ENCODE measurements at places on chromosomes 11 and 22.
A peak's percentile ranks its signal among the peaks of the same experiment; 100 is the strongest.

DNA sequence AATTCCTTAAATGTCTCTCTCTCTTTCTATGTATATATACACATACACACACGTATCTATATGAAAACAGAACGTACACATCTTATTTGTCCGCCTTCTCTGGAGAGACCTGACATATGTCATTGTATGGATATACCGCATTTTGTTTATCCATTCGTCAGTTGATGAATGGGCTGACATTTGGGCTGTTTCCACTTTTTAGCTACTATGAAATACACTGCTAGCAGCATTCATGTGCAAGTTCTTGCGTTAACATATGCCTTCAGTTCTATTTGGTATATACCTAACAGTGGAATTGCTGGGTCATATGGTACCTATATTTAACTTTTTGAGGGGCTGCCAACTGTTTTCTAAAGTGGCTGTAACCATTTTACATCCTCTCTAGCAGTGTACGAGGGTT is 18.0 kb upstream of the DNAJB13 start:
- DNase-seq = no peak

DNA sequence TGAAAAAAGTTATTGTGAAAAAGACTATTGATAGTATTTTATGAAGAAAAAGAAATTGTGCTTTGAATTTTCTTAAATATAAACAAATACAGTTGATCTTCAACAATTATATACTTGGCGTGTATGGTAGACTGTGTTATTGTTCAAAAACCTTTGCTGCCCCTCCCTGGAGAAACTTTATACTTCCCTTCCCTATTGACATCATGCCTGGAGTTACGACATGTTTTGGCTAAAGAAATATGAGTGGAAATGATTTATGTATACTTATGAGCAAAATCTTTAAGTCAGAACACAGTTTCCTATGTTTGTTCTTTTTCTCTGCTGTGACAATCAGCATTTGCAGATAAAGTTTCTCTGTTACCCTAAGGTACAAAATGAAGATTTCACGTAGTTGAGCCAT is 243.8 kb downstream of the TMEM135 start:
- DNase-seq = no peak

DNA sequence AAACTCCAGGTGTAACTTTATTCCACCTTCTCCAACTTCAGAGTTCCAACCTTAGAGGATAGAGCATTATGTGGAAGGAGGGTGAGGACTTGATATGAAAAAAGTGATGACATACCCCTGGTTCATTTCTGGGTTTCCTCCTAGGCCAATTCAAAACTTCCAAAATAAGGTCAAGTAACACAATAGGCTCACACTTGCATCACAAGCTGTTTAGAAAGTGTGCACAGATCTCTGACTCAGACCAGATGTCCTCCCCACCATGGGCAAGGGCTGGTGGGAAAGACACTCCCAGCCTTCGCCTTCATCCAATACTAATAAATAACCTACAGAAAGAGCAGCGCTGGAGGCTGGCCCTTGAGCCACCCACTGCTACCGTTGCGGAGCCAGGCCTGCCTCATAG is 5.8 kb upstream of the BUD13 start:
- no peak for DNase-seq

- no peak for DNase-seq
Observed at GRCh38 chr11:117828611-117829368, 4.2 kb upstream of the FXYD2 start.

GRCh38 chr11:85627332-85627997 is at the start of gene DLG2:
DLG2 (minus strand) TSS chr11:85627344.
- no peak for DNase-seq

DNA sequence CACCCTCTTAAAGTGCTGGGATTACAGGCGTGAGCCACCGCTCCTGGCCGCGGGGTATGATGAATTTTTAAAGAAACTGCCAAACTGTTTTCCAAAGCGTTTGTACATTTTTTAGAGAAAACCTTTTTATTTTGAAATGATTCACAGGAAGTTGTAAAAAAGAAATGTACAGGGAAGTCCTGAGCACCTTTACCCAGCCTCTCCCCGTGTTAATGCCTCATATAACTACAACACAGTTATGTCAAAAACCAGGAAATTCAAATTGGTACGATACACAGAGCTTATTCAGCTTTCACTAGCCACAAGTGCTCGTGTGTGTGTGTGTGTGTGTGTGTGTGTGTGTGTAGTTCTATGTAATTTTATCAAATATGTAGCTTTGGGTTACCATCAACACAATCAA is 7.0 kb upstream of the FAM118A start:
- DNase-seq = no peak

GRCh38 chr11:45593992-45594391 is 71.4 kb downstream of the CHST1 start:
- DNase-seq = no peak

DNA sequence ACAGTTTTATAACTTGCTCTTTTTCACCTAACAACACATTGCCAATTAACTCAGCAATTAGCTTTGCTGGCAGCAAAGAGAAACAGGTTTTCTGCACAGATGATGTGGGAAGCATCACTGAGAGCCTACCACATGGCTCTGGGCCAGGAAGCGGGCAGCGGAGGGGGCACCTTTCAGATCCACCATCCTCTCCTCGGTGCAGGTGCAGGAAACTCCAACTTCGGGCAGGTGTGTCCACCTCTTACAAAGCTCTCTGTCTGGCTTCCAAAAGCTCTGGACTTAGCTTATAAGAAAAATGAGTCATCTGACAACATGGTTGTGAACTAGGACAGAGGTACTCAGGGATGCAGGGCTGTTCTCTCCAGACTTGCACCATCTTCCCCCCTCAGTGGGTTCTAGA is 77.0 kb downstream of the RPS6KA4 start:
- DNase-seq = no peak

DNA sequence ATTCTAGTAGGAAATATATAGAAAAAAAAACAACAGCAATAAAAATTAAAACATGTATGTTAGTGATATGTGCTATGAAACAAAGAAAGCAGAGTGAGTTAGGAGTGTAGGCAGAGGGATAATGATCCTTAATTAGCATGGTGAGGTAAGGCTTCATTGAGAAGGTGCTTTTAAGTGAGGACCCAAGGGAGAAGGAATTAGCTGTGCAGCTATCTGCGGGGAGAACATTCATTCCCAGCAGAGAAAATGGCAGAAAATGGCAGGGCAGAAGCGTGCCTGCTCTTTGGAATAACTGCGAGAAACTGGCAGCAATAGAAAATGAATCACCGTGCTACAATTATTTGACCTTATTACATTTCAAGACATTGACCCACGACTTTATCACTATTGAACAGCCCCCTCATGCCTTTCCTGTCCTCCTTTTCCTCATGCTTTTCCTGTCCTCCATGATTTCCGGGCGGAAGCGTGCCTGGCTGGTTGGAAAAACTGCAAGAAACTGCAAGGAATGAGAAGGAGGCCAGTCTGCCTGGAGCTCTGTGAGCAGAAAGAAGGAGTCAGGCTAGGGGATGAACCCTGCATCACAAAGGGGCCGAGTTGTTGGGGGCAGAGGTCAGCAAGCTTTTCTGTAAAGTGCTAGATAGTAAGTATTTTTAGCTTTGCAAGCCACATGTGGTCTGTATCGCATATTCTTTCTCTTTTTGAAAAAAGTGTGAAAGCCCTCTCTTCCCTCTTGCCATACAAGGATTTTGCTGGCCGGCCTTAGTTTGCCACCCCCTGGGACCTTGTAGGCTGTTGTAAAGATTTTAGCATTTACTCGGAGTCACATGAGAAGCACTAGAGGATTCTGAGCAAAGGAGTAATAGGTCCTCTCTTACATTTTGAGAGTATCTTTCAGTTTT is 37.1 kb upstream of the SWAP70 start:
- no peak for DNase-seq

DNA sequence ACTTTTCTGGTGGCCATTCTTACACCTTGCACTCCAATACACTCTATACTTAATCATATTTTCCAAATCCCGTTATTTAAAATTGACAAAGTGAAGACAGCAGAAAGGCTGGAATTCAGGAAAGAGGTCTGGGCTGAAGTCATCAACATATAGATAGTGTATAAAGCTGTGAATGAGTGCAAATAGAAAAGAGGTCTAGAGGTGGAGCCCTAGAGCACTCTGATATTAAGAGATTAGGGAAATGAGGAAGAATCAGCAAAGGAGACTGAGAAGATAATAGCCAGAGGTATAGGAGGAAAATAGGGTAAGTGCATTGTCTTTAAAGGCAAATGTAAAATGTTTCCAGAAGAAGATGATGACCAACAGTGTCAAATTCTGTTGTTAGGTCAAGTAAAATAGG is 7.9 kb downstream of the CTR9 start:
- no peak for DNase-seq

DNA sequence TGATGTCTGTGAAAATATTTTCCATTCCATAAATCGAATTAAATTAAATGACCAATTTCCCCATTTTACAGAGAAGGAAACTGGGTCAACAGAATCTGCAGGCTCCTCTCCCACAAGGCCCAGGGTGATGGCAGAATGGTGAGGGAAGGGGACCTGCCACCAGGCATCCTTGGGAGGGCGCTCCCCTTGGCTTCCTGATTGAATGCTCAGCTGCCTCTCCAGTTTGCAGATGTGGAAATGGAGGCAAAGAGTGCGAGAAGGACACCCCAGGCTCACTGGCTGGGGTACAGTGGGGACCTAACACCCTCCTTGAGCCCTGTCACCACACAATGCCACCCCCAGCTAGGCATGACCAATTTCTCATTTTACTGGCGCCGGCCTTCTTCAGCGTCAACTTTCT is 28.5 kb upstream of the CSNK1E start:
- no peak for DNase-seq

DNA sequence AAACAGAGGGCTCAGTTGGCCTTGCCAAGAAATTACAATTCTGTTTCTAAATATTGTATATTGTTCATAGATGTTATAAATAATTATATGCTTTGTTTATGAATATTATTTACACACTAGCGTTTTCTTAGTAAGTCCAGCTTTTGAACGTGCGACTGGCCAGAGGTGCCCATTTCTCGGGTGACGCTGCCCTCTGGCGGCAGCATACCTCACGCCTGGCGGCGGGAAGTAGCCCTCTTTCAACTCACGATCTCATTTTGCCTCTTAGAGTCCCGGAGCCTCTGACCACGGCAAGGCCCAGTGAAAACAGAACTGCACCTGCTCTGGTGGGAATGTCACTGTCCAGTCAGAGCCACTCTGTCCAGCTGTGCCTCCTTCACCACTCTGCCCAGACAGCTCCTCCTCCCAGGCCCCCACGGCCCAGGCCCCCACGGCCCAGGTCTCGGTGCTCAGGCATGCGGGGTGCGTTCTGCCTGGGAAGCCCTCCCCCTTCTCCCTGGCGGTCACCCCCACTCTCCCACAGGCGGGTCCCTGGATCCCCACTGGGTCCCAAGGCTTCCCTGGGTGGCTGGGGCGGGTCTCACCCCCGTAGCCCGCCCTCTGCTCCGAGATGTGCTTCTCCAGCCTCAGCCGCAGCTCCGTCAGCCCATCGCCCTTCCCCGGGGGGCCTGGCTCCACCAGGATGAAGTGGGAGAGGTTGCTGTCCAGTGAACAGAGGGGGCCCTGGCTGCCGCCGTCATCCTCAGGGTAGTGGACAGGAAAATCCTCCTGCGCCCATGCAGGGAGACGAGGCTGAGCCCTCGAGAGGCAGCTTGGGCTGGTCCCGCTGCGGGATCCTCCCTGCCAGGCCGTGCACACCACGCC is 19.3 kb downstream of the TSSC4 start:
- no peak for DNase-seq

GRCh38 chr11:9861860-9862725 is 198.2 kb downstream of the SWAP70 start:
- peak; percentile 10 for DNase-seq

GRCh38 chr22:21025763-21026755 is 6.3 kb downstream of the SLC7A4 start:
- DNase-seq = no peak

DNA sequence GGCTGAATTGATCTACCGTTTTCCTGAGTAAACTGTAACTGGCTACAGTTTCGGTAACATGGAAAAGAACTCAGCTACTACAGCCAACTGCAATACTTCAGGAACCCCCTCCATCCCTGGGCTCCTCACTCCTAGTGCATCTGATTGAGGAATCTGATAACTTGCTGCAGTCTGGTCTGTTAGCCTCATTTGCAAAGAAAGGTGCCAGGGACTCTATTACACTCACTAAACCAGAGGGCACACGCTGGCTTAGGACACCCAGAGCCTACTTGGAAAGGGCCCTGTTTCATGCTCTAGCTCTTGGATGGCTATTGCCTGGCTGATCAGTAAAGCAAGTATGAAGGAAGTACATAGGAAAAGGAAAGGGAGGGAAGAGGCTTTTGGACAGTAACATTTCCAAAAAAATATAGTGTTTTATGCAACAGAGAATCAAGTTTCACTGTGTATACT is 22.3 kb downstream of the APOL5 start:
- DNase-seq = no peak

- DNase-seq = no peak
Observed at GRCh38 chr11:116330439-116331185, 442.2 kb downstream of the BUD13 start.

DNA sequence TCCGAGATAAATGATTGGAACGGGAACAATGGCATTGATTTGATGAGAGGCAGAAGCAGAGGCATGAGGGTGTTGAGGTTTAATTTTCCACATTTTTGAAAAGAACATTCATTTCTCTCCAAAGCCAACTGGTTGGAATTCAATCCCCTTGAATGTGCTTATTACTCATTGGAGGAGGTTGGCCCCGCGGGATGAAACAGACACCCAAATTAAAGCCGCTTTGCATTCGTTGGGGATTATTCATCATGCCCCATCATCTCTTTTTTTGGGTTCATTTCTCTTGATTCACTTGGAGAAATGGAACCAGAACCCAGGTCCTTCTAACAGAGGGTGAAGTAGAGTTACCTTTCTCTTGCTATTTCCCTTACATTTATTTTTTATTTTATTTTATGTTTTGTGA is 47.6 kb upstream of the PARVG start:
- no peak for DNase-seq

DNA sequence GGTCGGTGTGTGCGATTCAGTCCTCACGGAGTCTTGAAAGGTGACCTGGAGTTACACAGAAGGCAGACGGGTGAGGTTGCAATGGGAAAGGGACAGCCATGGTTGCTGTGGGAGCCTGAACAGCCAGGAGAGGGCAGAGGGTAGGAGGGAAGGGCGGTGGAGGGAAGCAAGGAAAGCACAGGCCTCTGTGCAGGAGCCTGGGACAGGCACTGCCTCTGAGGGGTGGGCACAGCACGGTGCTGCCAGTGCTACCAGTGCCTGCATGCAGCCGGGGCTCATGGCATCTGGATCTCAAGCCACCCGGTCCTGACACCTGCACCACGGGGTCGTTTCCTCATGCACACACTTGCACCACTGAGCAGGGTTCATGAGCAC is 401.0 kb downstream of the TBC1D22A start:
- DNase-seq = no peak

GRCh38 chr11:79762279-79762921 is 321.6 kb upstream of the TENM4 start:
- DNase-seq = no peak

DNA sequence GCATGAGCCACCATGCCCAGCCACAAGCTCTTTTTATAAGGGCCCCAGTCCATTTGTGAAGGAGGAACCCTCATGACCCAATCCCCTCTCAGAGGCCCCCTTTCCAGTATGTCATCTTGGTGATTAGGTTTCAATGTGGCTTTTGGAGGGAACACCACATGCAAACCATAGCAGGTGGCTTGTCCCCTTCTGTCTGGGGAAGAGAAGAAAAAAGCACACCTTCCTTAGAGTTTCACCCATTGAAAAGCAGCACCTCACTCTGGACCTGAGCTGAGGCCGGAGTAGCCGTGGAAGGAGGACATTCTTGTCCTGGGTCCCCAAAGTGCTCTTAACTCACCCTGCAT is 25.4 kb downstream of the NEAT1 start:
- no peak for DNase-seq

All from T1000 (cell line).